ENCODE measurements at places on chromosomes 7 and 10. TPM values are rescaled to one million over a fixed set of nuclear protein-coding genes. Genes with fewer than 3 reads are reported as not detected.
A peak's percentile ranks its signal among the peaks of the same experiment; 100 is the strongest.

DNA sequence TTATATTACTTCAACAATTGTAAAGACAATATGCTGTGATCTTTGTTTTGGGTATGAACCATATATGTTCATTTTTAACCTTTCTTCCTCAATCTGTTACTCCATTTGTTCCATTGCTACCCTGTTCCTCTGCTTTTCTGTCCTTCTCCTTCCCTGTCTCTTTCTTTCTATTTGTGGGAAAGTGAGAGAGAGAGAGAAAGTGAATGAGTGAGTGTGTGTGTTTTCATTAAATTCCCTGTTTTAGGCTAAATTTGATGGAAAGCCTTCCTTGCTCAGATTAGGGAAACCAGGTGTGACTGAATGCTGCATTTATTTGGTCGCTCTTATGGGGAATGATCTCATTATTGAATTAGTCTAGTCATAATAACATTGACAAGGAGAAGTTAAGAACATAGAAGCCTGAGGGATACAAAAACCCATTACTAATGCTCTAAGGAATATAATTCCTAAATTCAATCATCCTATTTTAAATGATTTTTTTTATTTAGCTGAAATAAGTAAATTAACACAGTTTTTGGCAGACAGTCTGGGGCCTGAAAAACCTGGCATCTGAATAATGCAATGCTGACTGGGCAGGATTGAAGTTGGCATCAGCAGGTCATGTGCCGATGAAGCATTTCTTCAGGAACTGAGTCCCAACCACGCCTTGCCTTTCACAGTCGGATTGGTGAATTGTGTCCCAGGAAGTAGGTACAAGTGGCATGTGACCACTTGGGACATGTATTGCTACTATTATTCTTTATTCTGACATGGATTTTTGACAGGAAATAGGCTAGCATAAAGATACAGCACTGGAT, 117.6 kb upstream of the LRGUK start:
- DNase-seq = no peak

- peak; percentile 20 for DNase-seq
These were observed 632.6 kb downstream of the KCNMA1 start for GRCh38 chr10:77004917-77005564.

Gene ZCCHC24
- 1.2 TPM for total RNA-seq

DNA sequence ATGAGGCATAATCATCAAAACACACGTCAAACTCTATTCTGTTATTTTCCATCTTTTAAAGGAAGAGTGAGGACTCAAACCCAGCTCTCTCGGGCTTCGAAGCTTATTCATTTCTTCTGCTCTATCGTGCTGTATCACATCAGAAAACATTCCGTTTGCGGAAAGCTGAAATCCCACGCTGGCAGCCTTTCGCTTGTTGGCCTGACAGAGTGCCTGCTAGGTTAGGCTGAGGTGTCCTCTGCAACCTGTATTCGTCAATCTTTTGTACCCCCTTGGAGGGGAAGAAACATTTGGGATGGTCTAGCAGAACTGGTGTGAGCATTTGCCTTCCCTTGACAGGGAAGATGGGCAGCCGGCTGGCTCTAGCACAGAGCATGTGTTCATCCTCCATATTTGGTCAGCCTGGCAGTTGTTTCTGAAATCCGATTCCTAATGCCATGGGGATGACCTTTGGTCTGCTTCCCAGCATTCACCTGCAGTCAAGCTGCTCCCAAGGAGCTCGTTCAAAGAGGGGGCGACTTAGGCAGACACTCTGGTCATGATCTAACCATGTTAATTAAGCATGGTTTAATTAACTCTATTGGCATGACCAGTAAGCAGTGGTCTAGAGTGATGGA, 55.2 kb downstream of the TACC2 start:
- no peak for DNase-seq

GRCh38 chr7:150417863-150418262, 32.6 kb upstream of the GIMAP8 start:
- no peak for DNase-seq

DNA sequence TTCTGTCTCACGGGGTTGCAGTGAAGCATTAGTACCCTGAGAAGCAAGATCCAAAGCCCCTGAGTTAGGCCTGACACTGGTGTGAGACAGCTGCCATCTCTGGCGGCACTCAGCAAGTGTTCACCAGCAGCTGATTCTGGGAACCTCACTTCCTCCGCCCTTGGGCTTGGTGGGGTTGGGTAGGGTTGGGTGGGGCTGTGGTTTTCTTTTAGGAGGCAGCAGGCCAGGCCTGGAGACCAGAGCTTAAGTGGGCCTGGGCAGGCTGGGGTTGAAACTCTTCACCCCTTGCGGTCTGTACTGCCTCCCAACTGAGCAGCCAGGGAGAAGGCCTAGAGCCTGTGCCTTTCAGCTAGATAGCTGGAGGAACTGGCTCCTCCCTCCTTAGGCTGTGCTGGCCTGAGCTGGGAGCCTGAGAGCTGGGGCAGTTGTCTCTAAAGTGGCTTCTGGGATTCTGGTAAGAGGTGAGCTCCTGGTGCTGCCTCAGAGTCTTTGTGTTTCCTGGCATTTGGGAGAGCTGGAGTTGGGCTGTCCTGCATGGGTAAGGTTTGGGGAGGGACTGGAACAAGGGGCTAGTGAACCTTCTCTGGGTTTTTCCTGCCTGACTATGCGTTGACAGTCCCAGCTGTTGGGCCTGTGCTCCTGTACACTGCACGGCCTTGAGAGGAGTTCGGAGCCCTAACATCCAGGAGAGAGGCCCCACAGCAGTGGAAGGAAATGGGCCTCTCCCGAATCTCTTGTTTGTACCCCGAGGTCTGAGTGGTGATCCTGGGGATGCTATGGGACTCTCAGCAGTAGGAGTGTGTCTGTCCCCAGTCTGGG, 5.1 kb downstream of the TSPAN14 start:
- no peak for DNase-seq

GRCh38 chr7:142581341-142581740, 167.9 kb upstream of the PRSS1 start:
- DNase-seq = no peak

Gene ANKRD61
- 0.05 TPM for total RNA-seq

DNA sequence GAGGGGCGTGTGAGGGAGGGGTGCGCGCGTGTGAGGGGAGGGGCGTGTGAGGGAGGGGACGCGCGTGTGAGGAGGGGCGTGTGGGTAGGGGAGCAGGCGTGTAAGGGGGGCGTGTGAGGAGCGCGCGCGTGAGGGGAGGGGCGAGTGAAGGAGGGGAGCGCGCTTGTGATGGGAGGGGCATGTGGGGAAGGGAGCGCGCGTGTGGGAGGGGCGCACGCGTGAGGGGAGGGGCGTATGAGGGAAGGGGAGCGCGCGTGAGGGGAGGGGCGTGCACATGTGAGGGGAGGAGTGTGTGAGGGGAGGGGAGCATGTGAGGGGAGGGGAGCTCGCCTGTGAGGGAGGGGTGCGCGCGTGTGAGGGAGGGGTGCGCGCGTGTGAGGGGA, 19.1 kb downstream of the MXI1 start:
- no peak for DNase-seq

Gene GPR26
- 0.09 TPM for total RNA-seq

GRCh38 chr7:121192834-121193233, 136.0 kb upstream of the WNT16 start:
- no peak for DNase-seq

DNA sequence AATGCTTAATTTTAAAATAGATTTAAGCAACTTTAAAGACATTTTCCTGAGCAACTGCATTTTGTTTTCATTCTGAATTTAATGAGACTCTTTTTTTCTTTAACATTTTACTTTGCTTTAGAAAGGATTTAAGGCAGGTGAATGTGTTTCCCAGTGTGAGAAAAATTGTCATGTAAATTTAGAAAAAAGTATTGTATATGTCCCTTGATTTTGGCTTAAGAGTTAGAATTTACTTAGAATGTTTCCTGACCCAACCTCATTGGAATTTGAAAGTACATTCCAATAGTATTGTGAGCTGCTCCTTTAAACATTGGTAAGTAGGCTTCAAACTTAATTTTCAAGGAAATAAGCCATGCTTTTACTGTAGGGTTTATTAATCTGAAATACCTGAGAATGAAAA, 110.2 kb downstream of the PTEN start:
- no peak for DNase-seq

Gene ZNF488
- total RNA-seq = 0.24 TPM

Gene PVRIG
- 52.3 TPM for total RNA-seq

Gene SPDYE9
- not detected for total RNA-seq

DNA sequence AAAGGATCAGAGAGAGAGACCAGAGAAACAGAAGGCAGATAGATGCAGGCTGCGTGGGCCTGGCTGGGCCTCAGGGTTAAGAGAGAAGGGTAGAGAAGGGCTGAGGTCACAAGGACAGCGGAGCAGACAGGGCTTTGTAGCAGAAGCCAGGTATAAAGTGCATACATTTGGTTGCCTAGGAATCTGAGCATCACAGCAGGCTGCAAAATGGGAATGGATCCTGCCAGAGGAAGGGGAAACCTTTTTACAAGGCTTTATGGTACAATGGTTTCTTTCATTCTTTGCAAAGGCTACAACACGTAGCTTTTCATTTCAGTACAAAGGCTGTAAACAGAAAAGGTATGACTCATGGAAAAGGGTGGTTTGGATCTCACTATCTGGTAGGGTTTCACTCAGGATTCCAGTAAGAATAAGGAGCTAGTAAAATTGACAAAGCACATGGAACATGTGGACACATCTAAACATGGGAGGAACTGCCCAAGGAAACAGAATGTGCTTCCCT, 275.1 kb downstream of the DOCK4 start:
- no peak for DNase-seq

- no peak for DNase-seq
These were observed 47.3 kb downstream of the FRMPD2 start for GRCh38 chr10:48227213-48227612.

DNA sequence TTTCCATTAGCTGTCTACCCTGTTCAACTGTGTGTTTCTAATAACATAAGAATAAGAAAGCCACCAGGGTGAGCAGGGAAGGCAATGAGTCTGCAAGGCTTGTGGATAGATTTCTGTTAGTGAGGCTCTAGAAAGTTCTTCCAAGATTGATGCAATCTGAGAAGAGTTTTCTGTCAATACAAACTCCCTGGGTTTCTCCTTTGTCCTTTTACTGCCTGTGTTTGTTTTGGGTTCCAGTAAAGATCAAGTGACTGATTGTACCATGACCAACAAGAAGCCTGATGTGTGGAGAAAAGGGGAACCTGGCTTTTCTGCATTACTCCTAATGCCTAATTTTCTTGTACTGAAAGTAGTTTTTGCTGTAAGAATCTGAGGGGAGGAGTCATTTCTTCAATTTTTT, 139.9 kb downstream of the CFTR start:
- no peak for DNase-seq

- no peak for DNase-seq
These were observed 127.6 kb downstream of the OAT start for GRCh38 chr10:124291001-124291701.

Gene TDRD1
- total RNA-seq = 0.52 TPM

DNA sequence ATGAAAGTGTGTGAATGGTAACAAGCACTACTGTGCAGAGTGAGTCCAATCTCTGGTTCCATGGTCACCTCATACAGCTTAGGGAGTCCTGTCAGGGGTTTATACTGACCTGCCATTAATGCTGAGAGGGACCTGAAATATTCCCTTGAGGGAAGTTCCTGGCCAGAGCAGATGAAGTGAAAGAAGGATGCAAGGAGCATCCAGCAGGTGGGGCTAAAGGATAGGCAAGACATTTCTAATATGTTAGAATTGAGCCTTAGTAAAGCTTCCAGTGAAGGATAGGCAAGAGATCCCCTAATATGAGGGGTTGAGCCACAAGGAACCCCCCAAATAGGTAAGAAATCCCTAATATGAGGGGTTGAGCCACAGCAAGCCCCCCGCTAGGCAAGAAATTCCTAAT, 25.5 kb upstream of the FAM221A start:
- DNase-seq = no peak

DNA sequence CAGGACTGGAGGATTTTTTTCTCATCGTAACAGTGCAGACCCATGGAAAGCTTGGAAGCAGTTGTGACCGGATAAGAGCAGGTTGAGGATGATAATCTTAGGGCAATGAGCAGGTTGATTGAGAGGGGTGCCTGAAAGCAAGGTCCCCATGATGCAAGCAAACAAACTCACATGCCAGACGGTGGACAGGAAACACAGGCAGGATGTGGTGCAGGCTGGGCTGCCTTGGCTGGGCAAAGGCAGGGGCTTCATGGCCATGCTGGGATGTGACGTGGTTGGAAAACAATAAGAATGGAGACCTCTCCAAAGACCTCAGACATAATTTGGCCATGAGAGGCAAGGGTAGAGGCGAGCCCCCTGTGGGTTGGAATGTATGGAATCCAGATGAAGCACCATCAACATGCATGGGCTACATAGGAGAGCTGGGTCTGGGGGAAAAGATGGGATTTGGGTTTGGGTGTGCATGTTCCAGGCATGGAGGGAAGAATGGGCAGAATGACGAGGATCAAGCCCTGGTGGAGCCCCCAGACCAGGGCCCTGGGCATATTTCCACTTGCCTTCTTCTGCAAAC, 58.3 kb downstream of the IKZF1 start:
- no peak for DNase-seq

Gene PRTFDC1
- total RNA-seq = 9.1 TPM

DNA sequence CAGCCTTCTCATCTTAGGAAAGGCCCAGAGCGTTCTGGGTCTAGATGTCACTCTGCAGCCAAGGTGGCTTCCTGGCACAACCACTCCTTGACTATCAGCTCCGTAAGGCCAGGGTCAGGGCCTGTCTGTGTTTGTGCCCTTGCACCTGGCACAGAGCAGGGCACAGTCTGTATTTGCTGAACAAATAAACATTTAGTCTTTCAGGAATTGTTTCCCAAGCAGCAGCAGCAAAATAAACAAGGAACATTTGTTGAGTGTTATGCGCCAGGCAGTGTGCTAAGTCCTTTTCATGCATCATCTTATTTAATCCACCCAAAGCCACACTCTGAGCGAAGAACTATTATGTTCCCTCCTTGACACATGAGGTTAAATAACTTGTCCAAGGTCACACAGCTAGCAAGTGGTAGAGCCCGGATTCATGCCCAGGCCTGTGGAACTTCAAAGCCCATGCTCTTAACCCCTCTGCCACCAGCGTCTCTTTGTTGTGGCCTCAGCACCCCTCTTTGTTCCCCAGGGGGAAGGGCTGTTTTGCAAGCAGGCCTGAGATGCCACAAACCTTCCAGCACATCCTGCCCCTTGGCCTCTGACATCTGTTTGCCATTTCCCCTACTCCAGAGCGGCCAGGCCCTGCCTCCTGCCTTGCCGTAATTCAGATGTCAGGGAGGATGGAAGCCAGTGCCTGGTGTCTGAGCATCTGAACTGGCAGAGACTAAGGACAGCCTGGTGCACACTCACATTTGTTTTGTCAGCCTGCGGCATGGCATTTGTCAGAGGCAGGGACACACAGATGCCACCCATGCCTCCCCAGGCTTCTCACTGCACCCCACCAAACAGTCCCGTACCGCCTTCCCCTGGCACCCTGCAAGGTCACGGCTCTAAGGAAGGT, 325.8 kb upstream of the ZMIZ1 start:
- DNase-seq = peak; percentile 32

Gene CTTNBP2
- 0.94 TPM for total RNA-seq

Gene FAM131B
- total RNA-seq = 0.47 TPM

DNA sequence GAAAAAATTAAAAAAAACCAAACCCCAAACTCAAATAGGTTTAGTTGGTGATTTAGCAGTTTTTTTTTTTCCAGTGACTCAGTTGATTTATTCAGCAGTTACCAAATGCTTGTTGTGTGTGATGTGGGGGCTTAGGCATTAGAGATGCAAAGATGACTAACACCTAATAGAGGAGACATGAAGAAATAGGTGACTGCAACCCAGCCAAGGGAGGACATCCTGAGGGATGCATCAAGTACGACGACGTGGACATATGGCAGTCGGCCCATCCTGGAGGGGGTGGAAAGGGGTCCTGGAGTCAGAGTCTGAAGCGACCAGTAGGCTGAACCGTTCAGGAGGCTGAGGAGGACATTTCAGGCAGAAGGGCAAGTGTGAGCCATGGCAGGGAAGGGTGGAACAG, 35.5 kb downstream of the LRMDA start:
- DNase-seq = no peak

Gene TAS2R5
- total RNA-seq = 0.57 TPM

GRCh38 chr10:110510086-110510485, 12.4 kb downstream of the DUSP5 start:
- DNase-seq = no peak
